Large intestine (tissue), 12 donors: ENCODE measurements at places on chromosomes 1 and 21. TPM values are rescaled to one million over a fixed set of nuclear protein-coding genes. Genes with fewer than 3 reads are reported as not detected.

PRDM16 gene
- polyA plus RNA-seq, result 20.6 TPM

SV2A gene
- 5.1 TPM for polyA plus RNA-seq

GJB5 gene
- polyA plus RNA-seq, result 0.15 TPM

E2F2 gene
- polyA plus RNA-seq, result 2.8 TPM
